ENCODE measurements at places on chromosomes 2 and 18.

DNA sequence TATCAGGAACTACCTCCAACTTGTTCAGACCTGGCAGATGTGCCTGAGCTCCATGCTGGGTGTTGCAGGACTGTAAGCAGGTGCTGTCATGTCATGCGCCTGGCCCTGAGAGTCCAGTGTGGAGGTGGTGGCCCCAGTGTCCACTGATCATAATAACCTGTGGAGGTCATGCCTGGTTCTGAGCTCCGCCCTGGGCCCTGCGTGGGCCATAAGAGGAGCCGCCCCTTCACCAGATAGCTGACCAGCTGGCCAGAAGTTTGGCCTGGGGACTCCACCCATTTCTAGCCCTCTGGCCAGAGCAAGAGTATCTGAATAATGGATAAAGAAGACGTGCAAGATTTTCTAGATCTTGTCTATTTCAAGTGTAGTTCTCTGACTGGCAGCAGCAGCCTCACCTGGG lies 72.4 kb downstream of the CTIF start:
- DNase-seq = no peak

DNA sequence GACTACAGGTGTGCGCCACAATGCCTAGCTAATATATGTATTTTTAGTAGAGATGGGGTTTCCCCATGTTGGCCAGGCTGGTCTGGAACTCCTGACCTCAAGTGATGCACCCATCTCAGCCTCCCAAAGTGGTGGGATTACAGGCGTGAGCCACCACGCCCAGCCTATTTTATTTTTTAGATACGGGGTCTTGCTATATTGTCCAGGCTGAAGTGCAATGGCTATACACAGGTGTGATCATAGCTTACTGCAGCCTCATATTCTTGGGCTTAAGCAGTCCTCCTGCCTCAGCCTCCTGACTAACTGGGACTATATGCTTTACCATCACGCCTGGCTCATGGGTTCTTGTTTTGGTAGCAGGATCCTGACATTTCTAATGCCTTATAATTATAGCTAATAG lies 42.4 kb downstream of the BIRC6 start:
- no peak for DNase-seq

DNA sequence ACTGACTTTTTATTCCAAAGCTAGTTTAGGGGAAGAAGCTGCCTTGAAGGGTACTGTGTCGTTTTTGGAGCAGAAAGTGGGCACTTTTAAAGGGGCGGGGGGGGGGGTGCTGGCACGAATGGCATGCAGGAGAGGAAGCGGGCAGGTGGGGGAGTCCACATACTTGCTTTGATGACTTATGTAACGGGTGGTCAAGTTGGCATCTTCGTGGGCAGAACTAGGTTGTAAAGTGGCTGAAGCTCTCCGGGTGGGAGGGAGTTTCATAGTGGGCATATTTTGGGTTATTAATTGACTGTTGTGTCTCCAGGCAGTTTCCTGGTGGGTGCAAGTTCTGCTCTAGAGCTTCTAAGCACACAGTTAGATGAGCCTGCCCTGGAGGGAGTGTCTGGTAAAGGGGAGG lies 19.9 kb downstream of the PCARE start:
- DNase-seq = no peak

GRCh38 chr2:20611077-20611843 lies 39.6 kb downstream of the HS1BP3 start:
- DNase-seq = no peak

GRCh38 chr2:147659051-147659450 lies 185.8 kb upstream of the ACVR2A start:
- DNase-seq = no peak

GRCh38 chr2:84875213-84875560 lies 5.7 kb downstream of the TRABD2A start:
- no peak for DNase-seq

DNA sequence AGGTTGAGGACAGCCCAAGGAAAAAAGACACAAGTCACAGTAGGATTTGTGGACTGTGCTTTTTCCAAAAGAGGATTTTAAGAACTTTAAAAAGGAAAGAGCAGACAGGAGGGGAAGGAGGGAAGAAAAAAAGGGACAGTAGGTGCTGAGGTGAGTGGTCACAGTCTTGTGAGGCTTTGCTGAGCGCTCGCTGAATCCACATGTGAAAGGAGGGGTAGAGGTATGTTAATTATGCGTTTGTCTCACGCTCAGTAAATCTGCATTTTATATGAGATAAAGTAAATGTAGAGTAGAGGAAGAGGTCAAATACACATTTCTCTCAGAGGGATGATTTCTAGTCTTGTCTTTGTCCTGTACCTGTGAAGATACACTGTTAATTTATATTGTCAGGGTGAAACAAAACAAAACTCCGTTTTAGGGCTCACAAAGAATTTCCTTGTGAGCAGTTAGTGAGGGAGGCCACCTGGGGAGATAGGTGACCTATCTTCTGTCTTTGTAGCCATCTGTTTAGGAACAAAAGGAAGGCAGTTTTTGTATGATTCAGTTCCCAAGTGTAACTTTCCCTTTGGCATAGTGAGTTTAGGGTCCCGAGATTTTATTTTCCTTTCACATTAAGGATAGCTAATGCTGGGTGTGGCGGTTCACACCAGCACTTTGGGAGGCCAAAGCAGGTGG lies 25.3 kb downstream of the GNAL start:
- no peak for DNase-seq

GRCh38 chr2:126409850-126410249 lies 246.1 kb upstream of the GYPC start:
- DNase-seq = no peak

DNA sequence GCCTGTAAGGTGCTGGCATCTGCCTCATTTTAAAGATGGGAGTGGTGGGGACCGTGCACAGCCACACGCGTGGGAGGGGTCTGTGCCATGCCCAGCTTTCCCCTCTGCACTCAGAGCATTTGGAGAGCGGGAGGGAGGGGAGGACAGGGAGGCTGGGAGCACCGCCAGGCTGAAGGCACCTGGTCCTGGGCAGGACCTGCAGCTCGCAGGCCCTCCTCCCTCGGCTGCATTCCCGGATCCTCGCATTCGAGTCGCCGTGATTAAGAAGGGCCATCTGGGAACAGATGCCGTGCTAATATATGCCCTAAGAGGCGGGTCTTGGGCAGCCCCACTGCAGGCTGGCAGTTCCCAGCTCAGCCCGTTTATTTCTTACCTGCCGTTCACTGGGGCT lies 84.0 kb downstream of the PTGR3 start:
- no peak for DNase-seq

Data from T-helper 17 cell (primary cell).